Common myeloid progenitor, CD34-positive (primary cell): ENCODE measurements at places on chromosomes 11 and 22.

DNA sequence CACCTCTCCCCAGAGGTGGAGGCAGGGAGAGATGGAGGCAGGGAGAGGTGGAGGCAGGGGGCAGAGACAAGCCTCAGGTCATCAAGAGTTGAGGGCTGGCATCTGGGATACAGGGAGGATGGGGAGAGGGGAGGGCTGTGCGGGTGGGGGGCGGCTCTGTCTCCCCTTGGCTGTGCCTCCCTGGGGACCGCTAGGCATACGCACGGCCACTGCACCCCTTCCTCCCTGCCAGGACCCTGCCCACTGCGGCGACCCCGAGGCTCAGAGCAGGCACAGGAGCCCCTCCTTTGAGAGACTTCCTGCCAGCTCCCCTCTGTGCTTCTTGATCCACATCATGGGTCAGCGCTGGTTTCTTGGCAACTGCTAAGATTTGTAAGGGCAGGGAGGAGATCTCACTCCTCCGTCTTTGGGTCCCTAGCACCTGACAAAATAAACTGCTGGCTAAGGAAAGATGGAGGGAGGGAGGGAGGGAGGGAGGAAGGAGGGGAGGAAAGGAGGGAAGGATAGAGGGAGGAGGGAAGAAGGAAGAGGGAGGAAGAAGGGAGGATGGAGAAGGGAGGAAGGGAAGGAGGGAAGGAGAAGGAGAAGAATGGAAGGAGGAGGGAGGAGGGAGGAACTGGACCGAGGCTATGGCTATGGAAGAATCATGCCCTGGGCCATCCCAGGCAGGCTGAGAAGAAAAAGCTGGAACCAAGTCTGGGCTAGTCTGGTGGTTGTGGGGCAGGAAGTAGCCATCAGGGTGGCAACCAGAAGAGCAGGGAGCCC lies 18.5 kb downstream of the PRR33 start:
- H3K36me3 ChIP-seq: no peaks in the 10 kb centered on the region
- no peak overlapping the region for H3K4me3 ChIP-seq
- H3K27me3 ChIP-seq: no peaks in the 10 kb centered on the region
- H3K4me1 ChIP-seq: no peaks in the 10 kb centered on the region

- no peak overlapping the region for H3K27ac ChIP-seq
- no peaks in the 10 kb centered on the region for H3K36me3 ChIP-seq
- H3K4me3 ChIP-seq: no peak overlapping the region
- H3K27me3 ChIP-seq: no peaks in the 10 kb centered on the region
- H3K4me1 ChIP-seq: no peaks in the 10 kb centered on the region
Measured at GRCh38 chr22:20164863-20165262, 14.0 kb upstream of the CCDC188 start.

- no peaks in the 10 kb centered on the region for H3K36me3 ChIP-seq
- H3K4me3 ChIP-seq: no peak overlapping the region
- no peak for DNase-seq
- no peaks in the 10 kb centered on the region for H3K4me1 ChIP-seq
- no peak overlapping the region for H3K27ac ChIP-seq
- peaks cover 7% of the 10 kb centered on the region for H3K27me3 ChIP-seq
Measured at GRCh38 chr11:113908098-113908497, 3.5 kb downstream of the HTR3B start.

- peaks cover 2% of the 10 kb centered on the region for H3K4me1 ChIP-seq
- DNase-seq: no peak
- H3K27ac ChIP-seq: no peak overlapping the region
- no peak overlapping the region for H3K4me3 ChIP-seq
- no peaks in the 10 kb centered on the region for H3K36me3 ChIP-seq
Measured at GRCh38 chr22:49664371-49664881, 163.2 kb downstream of the BRD1 start.

DNA sequence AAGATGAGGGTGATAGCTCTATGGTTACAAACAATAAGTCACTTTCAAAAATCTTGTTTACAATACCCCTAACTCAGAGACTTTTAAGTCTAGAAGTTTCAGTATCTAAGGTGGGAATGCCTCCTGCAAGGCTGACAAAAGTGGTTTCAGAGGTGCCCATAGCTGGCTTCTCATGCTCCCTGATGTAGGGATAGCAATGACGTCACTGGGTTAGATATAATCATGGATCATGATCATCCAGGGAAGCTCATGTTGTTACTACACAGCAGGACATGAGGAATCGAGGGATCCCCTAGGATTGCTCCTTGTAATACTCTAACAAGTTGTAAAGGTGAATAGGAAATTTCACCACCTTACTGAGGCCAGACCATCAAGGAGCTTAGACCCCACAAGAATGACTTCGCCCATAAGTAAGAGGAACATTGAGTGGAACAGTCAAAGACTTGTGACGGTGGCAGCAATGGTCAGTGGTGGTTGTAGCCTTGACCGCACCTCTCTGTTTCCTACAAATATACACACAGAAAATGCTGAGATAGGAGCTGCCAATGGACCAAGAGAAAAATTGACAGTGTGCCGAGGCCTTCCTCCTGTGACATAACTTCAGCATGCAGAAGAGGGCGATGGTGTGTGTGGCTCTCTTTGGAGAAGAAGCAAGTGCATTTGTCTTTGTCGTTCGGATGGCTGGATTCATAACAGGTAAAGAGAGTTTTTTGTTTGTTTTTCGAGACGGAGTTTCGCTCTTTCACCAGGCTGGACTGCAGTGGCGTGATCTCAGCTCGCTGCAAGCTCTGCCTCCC lies 15.6 kb downstream of the APOL4 start:
- H3K27ac ChIP-seq: no peak overlapping the region
- H3K4me3 ChIP-seq: no peak overlapping the region
- H3K4me1 ChIP-seq: no peaks in the 10 kb centered on the region
- no peaks in the 10 kb centered on the region for H3K27me3 ChIP-seq
- no peak for DNase-seq
- no peaks in the 10 kb centered on the region for H3K36me3 ChIP-seq

- H3K4me1 ChIP-seq: no peaks in the 10 kb centered on the region
- no peak overlapping the region for H3K27ac ChIP-seq
- no peak for DNase-seq
- H3K36me3 ChIP-seq: no peaks in the 10 kb centered on the region
- H3K4me3 ChIP-seq: no peak overlapping the region
Measured at GRCh38 chr11:45741032-45741431, 63.9 kb upstream of the SLC35C1 start.

GRCh38 chr11:124536520-124536919 lies 6.9 kb downstream of the OR8B12 start:
- H3K27ac ChIP-seq: no peak overlapping the region
- DNase-seq: peak; percentile 56
- H3K4me3 ChIP-seq: no peak overlapping the region
- no peaks in the 10 kb centered on the region for H3K36me3 ChIP-seq
- H3K27me3 ChIP-seq: no peaks in the 10 kb centered on the region

DNA sequence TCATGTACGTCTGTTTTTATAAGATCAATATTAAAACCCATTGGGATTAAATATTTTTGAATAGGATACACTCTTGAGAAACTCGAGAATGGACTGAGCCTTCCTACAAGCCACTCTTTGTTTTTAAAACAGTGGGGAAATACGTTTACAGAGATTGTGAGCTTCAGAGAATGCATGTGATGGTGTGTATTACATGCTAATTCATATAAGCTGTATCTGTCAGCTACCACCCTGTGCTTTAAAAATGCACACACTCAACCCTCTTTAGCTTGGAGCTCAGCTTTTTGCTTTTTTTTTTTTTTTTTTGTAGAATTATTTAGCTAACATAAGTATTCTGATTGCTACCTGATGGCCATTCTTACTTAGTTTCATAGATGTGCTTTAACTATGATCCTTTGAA lies 46.3 kb upstream of the ASPHD2 start:
- H3K4me3 ChIP-seq: no peak overlapping the region
- H3K36me3 ChIP-seq: no peaks in the 10 kb centered on the region
- H3K27me3 ChIP-seq: no peaks in the 10 kb centered on the region

DNA sequence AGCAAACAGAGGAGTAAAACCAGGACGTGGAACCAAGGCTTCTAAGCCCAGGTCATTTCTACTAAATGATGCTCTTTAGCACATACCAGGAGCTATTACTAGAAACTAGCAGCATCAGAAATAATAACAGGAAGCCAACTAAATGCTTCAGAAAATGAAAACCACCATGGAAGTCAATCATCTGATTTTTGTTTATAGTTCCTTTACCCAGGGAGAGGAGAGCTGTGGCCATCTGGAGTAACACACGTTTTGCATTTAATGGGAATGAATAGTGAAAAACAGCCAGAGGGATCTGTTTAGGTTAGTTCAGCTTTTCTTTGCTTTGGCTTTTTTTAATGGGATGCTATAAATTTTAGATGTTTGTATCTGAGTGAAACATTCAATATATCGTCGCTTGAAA lies 250.7 kb upstream of the ARHGAP20 start:
- H3K27me3 ChIP-seq: no peaks in the 10 kb centered on the region
- H3K4me1 ChIP-seq: no peaks in the 10 kb centered on the region
- DNase-seq: no peak
- no peak overlapping the region for H3K27ac ChIP-seq
- H3K4me3 ChIP-seq: no peak overlapping the region

GRCh38 chr11:81030186-81030585 lies 1589.4 kb upstream of the TENM4 start:
- no peak overlapping the region for H3K27ac ChIP-seq
- H3K36me3 ChIP-seq: no peaks in the 10 kb centered on the region
- H3K27me3 ChIP-seq: no peaks in the 10 kb centered on the region
- no peak for DNase-seq

- no peaks in the 10 kb centered on the region for H3K36me3 ChIP-seq
- no peak for DNase-seq
- H3K27me3 ChIP-seq: no peaks in the 10 kb centered on the region
- H3K4me1 ChIP-seq: no peaks in the 10 kb centered on the region
- no peak overlapping the region for H3K4me3 ChIP-seq
Measured at GRCh38 chr11:13984616-13985450, 22.3 kb downstream of the SPON1 start.

DNA sequence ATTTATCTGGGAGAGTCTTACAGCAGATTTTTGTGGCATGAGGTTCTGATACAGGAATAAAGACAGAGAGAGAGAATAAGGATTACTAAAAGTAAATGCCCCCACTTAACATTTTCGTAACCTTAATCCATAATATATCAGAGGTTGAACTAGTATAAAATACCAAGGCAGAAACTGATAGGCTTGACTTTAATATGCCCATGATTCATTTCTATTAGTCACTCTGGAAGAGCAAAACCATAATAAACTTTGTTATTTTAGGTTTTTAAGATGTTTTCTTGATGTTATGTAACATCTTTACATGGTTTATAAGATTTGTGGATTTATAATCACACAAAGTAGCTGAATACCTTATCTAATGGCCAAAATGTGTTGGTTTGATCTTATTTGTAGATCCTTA lies 19.1 kb downstream of the GUCY1A2 start:
- H3K27me3 ChIP-seq: no peaks in the 10 kb centered on the region
- no peak overlapping the region for H3K4me3 ChIP-seq
- H3K36me3 ChIP-seq: no peaks in the 10 kb centered on the region
- no peak overlapping the region for H3K27ac ChIP-seq
- no peaks in the 10 kb centered on the region for H3K4me1 ChIP-seq

DNA sequence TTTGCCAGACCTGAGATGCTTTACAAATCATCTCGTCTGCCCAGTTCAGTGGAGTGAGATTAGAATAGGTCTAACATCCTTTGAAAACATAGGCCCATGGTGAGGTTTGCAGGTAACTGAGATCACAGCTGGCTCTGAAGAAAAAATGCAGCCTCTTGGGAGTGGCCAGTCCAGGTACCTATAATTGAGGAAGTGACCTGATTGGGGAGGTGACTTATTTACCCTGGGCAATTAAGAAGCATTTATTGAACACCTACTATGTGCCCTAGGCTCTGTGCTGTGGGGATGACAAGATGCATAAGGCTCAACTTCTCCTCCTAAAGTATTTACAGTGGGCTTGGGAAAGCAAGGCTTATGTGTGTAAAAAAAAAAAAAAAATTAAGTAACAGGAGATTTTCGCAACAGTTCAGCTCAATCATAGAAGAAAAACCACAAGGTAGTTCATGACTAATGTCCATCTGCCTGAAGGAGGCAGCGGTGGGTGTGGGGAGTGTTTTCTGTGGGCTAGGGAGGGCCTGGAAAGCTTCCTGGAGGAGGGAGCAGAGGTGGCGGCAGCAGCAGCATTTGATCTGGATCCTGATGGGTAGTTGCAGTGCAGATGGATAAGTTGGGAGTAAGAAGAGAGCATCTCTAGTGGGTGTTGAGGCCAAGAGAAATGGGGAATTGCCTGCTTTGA lies 16.1 kb downstream of the MICAL2 start:
- no peak overlapping the region for H3K27ac ChIP-seq
- no peaks in the 10 kb centered on the region for H3K27me3 ChIP-seq
- peak; percentile 54 for DNase-seq
- peaks cover 17% of the 10 kb centered on the region for H3K4me1 ChIP-seq
- no peak overlapping the region for H3K4me3 ChIP-seq

GRCh38 chr11:12692229-12693075 lies 18.2 kb downstream of the TEAD1 start:
- H3K4me3 ChIP-seq: no peak overlapping the region
- peaks cover 14% of the 10 kb centered on the region for H3K4me1 ChIP-seq
- H3K27me3 ChIP-seq: peaks cover 45% of the 10 kb centered on the region
- no peak overlapping the region for H3K27ac ChIP-seq
- no peaks in the 10 kb centered on the region for H3K36me3 ChIP-seq

DNA sequence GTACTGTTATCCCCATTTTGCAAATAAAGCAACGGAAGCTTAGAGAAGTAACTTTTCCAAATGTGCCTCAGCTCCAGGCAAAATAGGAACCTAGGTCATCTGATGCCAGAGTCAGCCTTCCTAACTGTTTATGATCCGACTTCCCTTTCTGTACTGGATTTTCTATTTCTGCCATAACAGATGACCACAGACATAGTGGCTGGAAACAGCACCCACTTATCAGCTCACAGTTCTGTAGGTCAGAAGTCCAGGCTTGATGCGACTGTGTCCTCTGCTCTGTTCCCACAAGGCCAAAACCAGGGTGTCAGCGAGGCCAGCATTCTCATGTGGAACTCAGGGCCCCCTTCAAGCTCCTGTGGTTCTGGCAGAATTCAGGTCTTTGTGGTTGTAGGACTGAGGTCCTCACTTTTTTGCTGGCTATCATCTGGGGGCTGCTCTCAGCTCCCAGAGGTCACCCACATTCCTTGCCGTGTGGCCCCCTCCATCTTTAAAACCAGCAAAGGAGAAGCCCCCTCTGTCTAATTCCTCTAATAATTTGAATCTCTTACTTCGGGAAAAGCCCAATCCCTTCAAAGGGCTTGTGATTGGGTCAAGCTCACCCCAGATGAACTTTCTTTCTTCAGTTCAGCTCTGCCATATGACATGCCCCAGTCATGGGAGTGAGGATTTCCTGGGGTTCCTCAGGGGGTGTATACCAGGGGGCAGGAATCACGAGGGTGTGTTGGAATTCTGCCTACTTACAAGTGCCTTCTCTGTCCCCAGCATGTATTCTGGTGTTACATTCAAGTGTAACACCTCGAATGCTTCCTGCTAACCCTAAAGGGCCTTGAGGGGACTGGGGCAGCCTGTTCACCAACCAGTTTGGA lies 15.3 kb downstream of the KCNJ5 start:
- no peak for DNase-seq
- peaks cover 9% of the 10 kb centered on the region for H3K27me3 ChIP-seq
- peaks cover 12% of the 10 kb centered on the region for H3K4me1 ChIP-seq
- H3K27ac ChIP-seq: no peak overlapping the region
- no peak overlapping the region for H3K4me3 ChIP-seq
- no peaks in the 10 kb centered on the region for H3K36me3 ChIP-seq

- H3K4me1 ChIP-seq: no peaks in the 10 kb centered on the region
- no peaks in the 10 kb centered on the region for H3K36me3 ChIP-seq
- H3K27ac ChIP-seq: no peak overlapping the region
- no peak for DNase-seq
- H3K27me3 ChIP-seq: peaks cover 5% of the 10 kb centered on the region
Measured at GRCh38 chr11:1559111-1559951, 12.7 kb downstream of the DUSP8 start.
